Stimulated activated CD4-positive, alpha-beta T cell treated with anti-CD3 and anti-CD28 coated beads, Interleukin-15, amount 100 ng/mL, for 48 hours (primary cell): ENCODE measurements at places on chromosomes 12 and 14.

GRCh38 chr12:76915361-76916169 is 36.7 kb upstream of the CSRP2 start:
- DNase-seq = no peak

GRCh38 chr14:104694475-104694950 is 5.1 kb downstream of the INF2 start:
- no peak for DNase-seq

GRCh38 chr14:76752744-76753143 is 8.5 kb upstream of the VASH1 start:
- no peak for DNase-seq

DNA sequence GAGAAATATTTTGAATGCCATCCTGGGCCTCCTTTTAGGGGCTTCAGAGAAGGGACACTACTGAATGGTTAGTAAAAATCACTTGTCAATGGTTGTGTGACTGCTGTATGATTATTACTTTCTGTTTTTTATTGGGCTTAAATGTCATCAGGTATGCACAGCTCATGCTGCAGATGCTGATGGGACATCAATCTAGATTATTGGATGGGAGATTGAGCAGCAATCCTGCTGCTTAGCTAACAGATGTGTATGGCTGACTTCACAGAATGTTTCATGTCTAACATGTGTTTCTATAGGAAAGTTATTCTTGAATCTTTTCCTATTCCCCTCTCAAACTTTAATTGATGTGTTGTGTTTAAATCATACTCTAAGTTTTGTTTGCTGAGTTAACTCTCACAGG is 166.8 kb downstream of the RMST start:
- DNase-seq = no peak

DNA sequence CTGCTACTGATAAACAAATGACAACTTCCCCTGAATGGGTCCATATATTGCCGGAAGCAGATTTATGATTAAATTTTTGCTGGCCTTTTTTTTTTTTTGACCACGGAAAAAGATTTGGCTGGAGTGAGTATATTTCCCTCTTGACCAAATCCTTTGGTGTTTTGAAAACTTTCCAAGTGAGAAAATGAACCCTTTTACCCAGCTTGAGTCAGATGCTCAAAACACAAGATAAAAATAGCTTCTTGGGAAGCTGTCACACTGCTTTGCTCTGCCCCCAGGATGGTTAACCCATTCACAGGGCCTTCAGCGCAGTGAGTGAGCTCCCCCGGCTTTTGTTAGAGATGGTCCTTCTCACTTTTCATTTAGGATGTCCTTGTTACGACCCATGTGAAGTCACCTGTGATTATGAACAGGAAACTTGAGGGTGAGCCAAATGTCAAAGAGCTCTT is 224.3 kb downstream of the PELI2 start:
- no peak for DNase-seq

- DNase-seq = no peak
These were observed 193.3 kb upstream of the KRR1 start for GRCh38 chr12:75704664-75705063.

GRCh38 chr12:122837306-122838265 is 2.3 kb downstream of the HIP1R start:
- no peak for DNase-seq

GRCh38 chr14:62689733-62690132 is 355.5 kb downstream of the KCNH5 start:
- DNase-seq = no peak

GRCh38 chr12:31524791-31525495 is 66.0 kb downstream of the DENND5B start:
- DNase-seq = no peak

DNA sequence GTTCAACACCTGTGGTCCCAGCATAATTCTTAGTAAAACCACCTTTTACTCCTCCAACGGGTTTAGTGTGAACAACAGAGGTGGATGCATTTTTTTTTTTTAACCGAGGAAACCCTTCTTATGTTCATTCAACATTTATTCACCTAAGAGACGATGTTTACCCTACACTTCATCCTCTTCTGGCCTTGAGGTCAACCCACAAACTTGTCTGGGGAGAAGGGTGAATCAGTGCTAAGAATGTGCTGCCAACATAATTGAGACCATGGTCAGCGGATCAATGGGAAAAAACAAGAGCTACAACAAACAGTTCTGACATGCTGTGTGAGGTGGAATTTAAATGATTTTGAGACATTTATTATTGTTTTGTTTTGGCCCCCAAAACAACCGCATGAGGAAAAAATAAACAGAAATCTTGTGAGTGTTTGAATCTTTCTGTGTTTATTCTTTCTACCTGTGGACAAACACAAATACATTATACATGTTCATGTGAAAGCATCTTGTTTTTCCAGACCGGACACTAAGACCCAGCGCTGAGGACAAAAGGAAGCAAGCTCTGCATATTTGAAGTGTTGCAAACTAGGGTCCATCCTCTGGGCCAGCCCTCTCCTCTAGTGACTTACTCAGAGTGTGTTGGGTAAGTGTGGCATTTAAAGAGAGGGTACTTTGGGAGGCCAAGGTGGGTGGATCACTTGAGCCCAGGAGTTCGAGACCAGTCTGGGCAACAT is 5.1 kb upstream of the USP30 start:
- DNase-seq = no peak

GRCh38 chr12:100895192-100895591 is 100.6 kb downstream of the ANO4 start:
- DNase-seq = no peak

DNA sequence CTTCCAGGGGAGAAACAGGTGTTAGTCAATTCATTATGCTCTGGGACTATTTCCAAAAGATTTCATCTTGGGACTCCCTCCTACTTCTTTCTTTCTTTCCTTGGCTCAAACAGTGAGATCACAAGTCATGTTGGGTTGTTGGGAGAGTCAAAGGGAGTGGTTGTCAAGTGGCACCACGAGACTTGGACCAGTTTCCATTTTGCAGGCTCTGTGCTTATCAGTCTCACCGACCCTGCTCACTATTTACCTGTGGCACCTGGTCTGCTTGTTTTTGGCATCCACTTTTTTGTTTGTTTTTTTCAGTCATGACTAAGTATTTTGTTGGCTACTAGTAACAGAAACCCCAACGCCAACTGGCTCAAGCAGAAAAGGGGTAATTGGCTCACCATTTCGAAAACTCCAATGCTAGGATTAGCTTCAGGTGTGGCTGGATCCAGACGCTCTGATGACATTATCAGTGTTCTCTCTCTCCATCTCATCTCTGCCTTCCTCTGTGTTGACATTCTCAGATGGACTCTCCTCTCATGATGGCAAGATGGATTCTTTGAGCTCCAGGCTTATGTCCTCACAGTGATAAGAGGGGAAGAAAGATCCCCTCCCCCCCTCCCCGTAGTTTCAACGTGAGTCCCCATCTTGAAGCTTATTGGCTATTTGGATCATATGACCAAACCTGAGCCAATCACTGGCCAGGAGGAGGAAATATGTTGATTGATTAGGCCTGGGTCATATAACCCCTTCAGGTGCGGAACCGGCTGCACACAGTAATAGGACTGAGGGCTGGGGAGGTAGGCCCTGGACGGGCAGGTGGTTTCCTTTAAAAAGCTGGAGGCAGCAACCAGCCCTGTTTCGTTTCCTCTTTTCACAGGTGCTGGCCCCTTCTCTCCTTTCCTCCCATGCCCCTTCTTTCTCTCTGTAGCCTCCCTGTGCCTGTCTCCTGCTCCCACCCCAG is 84.2 kb downstream of the AACS start:
- no peak for DNase-seq

DNA sequence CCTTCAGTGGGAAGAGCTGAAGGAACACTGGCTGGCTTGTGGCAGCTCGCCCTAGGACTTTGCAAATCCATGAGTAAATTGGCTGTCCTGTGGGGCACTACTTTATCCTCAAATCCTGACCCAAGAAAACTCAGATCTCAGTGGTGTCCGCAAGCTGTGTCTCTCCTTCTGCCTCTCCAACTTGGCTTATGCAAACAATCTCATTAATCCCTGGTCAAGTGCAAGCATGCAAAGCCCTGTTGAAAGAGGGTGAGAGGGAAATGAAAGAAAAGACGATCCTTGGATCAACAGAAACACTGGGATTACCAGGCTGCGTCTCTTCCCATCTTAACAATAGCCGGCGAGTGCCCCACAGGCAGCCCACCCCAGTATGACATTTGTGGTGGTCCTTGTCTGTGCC is 901.6 kb downstream of the BCL11B start:
- DNase-seq = no peak

GRCh38 chr14:36975834-36976233 is 196.6 kb downstream of the SLC25A21 start:
- no peak for DNase-seq

DNA sequence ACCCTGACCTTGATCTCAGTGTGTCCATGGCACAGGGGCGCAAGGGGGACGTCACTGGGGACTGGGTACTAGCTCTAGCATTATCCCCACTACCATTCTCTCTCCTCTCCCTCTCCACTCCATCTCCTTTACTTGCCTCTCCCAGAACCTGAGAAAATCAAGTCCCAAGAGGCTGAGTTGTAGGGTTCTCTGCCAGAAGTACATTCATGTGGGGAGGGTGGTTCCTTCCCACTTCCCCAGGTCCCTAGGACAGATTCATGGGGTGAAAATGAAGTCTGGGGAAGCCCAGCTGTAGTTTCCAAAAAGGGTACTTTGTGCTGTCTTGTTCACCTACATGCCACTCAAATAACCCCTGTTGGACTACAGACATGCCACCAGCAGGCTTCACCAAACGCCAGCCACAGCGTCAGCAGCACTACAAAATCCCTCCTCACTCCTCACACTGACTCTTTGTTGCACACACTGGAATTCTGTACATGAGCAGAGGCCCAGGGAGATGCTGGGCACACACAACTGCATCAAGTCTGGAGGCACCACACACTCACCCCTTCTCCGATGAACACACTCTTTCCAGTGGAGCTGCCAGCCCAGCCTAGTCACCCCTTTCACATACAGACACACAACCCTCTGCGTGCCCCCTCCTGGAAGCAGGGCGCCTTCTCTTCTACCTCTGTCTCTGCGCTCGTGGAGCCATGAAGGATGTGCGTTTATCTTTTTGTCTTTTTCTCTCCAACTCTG is 6.9 kb downstream of the RARG start:
- DNase-seq = no peak

DNA sequence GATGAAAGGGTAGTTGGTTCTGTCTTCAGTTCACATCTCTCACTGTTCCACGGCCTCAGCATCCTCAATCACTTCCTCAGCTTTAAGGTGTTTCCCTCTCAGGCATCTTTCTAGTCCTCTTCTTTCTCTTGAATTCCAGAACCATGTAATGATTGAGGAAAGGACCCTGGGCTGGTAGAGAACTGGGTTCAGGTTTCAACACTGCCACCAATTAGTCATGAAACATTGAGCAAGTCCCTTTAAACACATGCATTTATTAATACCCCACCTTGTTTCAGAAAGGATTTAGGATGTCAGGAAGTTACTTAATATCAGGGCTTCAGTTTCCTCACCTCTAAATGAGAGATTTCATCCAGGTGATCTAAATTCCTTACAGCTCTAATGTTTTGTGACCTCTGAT is 7.2 kb downstream of the DMAC2L start:
- DNase-seq = no peak

DNA sequence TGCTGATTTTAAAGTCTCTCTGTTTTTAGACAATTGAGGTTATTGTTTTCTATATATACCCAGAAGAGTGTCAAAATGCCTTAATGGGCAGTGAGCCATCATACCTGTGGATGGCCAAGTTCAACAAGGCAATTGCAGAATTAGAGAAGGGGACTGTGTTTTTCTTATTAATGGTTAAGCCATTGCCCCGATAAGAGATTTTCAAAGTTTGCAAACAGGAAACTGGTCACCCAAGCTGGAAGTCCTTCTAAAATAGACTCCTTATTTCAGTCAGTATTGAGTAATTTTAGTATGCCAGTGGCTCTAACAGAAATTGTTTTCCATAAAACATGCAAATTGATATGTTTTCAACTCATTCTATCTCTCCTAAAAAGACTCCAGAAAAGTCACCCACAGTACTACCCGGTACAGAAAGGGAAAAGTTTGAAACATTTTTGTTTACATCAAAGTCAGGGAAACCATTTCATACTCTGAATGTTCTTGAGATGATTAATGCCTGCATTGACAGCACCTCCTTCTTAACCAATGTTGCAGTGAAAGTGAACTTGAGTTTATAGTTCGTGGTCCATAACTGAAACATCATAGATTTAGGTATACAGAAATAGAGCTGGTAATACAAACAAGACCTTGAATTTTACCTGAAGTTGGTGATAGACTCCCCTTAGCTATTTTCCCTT is 191.1 kb downstream of the TMX1 start:
- no peak for DNase-seq

DNA sequence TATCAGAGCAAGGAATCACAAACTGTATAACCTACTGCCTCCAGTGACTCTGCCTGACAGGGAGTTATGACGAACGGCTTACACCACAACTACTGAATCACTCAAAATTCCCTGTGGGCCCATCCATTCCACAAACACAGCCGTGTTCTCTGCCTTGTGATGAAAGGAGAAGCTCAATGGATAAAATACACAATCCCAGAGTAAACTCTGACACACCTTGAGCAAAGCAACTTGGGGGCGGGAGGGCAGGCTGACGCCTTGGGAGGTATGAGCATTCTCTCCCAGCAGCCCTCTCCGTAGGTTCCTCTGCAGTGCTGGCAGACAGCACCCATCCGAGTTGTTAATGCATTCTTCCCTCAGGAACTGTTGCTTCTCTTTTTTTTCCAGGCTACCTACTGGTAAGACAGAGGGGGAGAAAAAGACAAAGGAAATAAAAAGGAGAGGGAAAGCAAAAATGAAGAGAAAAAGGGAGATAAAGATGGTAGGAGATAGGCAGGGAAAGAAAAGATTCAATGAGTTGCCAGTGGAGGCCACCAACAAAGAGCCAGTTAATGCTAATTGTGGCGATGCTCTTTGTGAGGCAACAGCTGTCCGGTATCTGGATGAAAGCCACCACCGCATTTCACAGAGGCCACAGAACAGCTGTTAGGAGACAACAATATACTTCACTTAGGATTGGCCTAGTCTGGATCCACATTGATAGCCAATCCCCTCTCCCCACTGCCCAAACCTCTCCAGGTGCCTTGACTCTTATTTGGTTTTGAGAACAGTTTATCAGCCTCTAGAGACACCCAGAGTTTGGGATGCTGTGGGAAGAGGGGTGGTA is 4.7 kb upstream of the DIO2 start:
- no peak for DNase-seq

- no peak for DNase-seq
These were observed 188.7 kb downstream of the KITLG start for GRCh38 chr12:88391556-88391955.

- DNase-seq = no peak
These were observed 153.9 kb downstream of the PIK3C2G start for GRCh38 chr12:18415227-18415626.

DNA sequence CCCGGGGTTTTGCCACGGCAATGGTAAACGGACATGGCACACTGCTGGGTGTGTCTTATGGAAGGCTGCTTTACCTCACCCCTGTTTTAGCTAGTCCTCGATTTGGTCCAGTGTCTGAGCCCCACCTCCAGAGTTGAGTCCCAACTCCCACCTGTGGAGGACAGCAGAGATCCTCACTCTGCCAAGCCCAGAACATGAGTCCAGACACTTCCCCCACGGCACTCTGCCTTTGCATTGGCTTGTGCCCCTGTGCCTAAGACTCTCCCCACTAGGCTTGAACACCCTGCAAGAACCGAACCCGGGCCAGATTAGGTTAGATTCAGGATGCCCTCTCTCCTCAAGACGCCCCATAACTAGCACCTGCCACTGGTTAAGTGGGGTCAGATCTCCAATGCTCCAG is 59.8 kb upstream of the C14orf180 start:
- no peak for DNase-seq
